ENCODE measurements at places on chromosomes 5 and 9.
A peak's percentile ranks its signal among the peaks of the same experiment; 100 is the strongest.

- H3K27ac ChIP-seq: no peak overlapping the region
- H3K27me3 ChIP-seq: no peaks in the 10 kb centered on the region
- H3K36me3 ChIP-seq: no peaks in the 10 kb centered on the region
- no peak overlapping the region for H3K4me3 ChIP-seq
- DNase-seq: no peak
Observed at GRCh38 chr5:136062366-136063274, 33.8 kb downstream of the TGFBI start.

GRCh38 chr9:91753711-91754110 is 196.3 kb downstream of the ROR2 start:
- H3K4me3 ChIP-seq: no peak overlapping the region
- H3K27me3 ChIP-seq: no peaks in the 10 kb centered on the region
- H3K4me1 ChIP-seq: no peaks in the 10 kb centered on the region
- no peak for DNase-seq
- no peaks in the 10 kb centered on the region for H3K36me3 ChIP-seq

- H3K27me3 ChIP-seq: no peaks in the 10 kb centered on the region
- H3K4me3 ChIP-seq: no peak overlapping the region
- H3K36me3 ChIP-seq: peaks cover 5% of the 10 kb centered on the region
- peaks cover 12% of the 10 kb centered on the region for H3K4me1 ChIP-seq
- no peak for DNase-seq
Observed at GRCh38 chr9:95496687-95497086, 20.1 kb downstream of the PTCH1 start.

GRCh38 chr9:97564291-97565175 is 63.1 kb downstream of the TMOD1 start:
- H3K4me3 ChIP-seq: no peak overlapping the region
- no peaks in the 10 kb centered on the region for H3K4me1 ChIP-seq
- no peak overlapping the region for H3K27ac ChIP-seq
- no peaks in the 10 kb centered on the region for H3K36me3 ChIP-seq

GRCh38 chr9:13587571-13587970 is 308.1 kb upstream of the MPDZ start:
- H3K36me3 ChIP-seq: no peaks in the 10 kb centered on the region
- peaks cover 1% of the 10 kb centered on the region for H3K4me1 ChIP-seq

GRCh38 chr9:113868501-113868900 is 7.6 kb upstream of the ZNF618 start:
- no peak overlapping the region for H3K4me3 ChIP-seq
- H3K4me1 ChIP-seq: peaks cover 2% of the 10 kb centered on the region
- no peak overlapping the region for H3K27ac ChIP-seq
- H3K27me3 ChIP-seq: no peaks in the 10 kb centered on the region
- DNase-seq: no peak
- no peaks in the 10 kb centered on the region for H3K36me3 ChIP-seq

DNA sequence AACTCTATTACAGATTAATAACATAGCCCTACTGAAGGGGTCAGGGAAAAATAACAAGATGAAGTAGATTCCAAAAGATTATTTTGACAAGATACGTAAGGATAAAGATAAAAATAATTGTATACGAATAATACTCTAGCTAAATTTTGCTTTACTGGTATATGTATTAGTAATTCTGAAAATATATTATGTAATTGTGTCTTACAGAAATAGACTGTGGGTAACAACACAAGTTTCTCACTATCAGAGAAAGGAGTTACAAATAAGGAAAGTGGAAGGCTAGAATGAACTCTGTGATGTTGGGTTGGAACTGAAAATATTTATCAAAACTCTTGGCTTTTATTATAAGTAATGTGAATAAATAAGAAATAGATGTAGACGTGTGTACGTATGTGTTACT is 26.6 kb upstream of the TUSC1 start:
- H3K4me3 ChIP-seq: no peak overlapping the region
- H3K27me3 ChIP-seq: no peaks in the 10 kb centered on the region
- no peak overlapping the region for H3K27ac ChIP-seq
- no peaks in the 10 kb centered on the region for H3K4me1 ChIP-seq

- DNase-seq: no peak
- H3K27ac ChIP-seq: no peak overlapping the region
- H3K27me3 ChIP-seq: no peaks in the 10 kb centered on the region
Observed at GRCh38 chr5:179732918-179733771, 523 bp downstream of the MAML1 start.

DNA sequence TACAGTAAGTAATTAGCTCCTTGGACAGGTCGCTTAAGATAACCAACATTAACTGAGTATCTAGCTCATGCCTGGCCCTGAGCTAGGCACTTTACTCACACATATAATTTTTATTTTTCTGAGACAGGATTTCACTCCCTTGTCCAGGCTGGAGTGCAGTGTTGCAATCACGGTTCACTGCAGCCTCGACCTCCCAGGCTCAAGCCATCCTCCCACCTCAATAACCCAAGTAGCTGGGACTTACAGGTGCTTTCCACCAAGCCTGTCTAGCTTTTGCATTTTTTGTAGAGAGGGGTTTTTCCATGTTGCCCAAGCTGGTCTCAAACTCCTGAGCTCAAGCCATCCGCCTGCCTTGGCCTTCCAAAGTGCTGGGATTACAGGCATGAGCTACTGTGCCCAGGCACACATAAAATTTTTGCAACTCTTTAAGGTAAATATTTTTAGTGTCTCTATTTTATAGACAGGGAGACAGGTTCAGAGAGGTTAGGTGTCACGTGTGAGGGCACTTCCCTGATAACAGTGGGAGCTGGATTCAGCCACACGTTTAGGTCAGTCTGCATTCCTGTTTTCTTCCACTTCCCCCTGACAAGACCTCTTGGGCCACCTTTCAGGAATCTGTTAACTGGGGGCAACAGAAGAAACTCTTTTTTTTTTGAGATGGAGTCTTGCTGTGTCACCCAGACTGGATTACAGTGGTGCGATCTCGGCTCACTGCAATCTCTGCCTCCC is 18.2 kb downstream of the HBEGF start:
- H3K36me3 ChIP-seq: no peaks in the 10 kb centered on the region
- H3K27ac ChIP-seq: no peak overlapping the region
- H3K4me3 ChIP-seq: no peak overlapping the region
- H3K27me3 ChIP-seq: no peaks in the 10 kb centered on the region
- peaks cover 1% of the 10 kb centered on the region for H3K4me1 ChIP-seq

GRCh38 chr9:6575324-6576034 is 70.0 kb downstream of the GLDC start:
- H3K4me3 ChIP-seq: no peak overlapping the region
- DNase-seq: no peak
- no peaks in the 10 kb centered on the region for H3K4me1 ChIP-seq
- no peaks in the 10 kb centered on the region for H3K27me3 ChIP-seq
- H3K36me3 ChIP-seq: peaks cover 2% of the 10 kb centered on the region

GRCh38 chr9:8382777-8383527 is 583.4 kb upstream of the DMAC1 start:
- H3K27ac ChIP-seq: no peak overlapping the region
- no peaks in the 10 kb centered on the region for H3K4me1 ChIP-seq
- no peaks in the 10 kb centered on the region for H3K27me3 ChIP-seq
- DNase-seq: no peak
- H3K4me3 ChIP-seq: no peak overlapping the region

- H3K4me1 ChIP-seq: no peaks in the 10 kb centered on the region
- H3K27ac ChIP-seq: no peak within 1 kb of the TSS
- no peaks in the 10 kb centered on the region for H3K36me3 ChIP-seq
Observed at GRCh38 chr5:40909264-40909663, at the start of gene C7. TSS of gene C7 (plus strand) at chr5:40909497. CDS start at chr5:40909611, 114 bp downstream.

- no peaks in the 10 kb centered on the region for H3K27me3 ChIP-seq
- DNase-seq: no peak
- H3K36me3 ChIP-seq: no peaks in the 10 kb centered on the region
Observed at GRCh38 chr5:80988419-80988935, 28.3 kb downstream of the RASGRF2 start.

- H3K27ac ChIP-seq: no peak overlapping the region
- H3K27me3 ChIP-seq: no peaks in the 10 kb centered on the region
- H3K4me3 ChIP-seq: no peak overlapping the region
Observed at GRCh38 chr5:180821538-180821937, 18.9 kb upstream of the MGAT1 start.

DNA sequence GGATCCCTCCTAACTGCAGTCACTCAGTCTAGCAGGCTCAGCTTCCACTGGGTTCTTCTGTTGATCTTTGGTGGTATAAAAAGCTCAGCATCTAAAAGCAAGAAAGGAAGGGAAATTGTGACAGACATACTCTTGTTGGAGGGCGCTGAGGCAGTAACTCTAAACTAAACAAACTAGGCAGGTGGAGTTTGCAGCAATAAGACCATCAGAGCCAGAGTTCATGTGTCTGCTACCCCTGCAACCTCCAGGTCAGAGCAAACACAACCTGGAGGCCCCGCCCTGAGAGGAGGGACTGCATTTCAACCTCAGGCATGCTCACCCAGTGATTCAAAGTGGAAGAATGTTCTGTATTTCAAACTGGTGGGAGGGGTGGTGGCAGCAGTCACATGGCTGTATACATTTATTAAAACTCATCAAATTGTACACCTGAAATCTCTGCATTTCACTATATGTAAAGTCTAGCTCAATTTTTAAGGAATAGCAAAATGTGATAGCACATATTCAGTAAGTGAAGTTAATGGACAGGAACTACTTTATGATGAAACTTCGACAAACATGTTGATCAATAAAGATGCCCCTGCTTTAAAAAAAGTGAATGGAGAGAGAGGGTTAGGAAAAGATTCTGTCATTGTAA is 7.1 kb downstream of the ACTL7A start:
- H3K36me3 ChIP-seq: 0 out of 2 replicates have a peak, but pooled peaks cover 3% of the 10 kb centered on the region
- no peaks in the 10 kb centered on the region for H3K4me1 ChIP-seq
- H3K27ac ChIP-seq: no peak overlapping the region
- no peaks in the 10 kb centered on the region for H3K27me3 ChIP-seq
- DNase-seq: no peak

GRCh38 chr5:33549982-33550567 is 109.3 kb downstream of the TARS1 start:
- H3K27ac ChIP-seq: no peak overlapping the region
- no peaks in the 10 kb centered on the region for H3K4me1 ChIP-seq
- no peaks in the 10 kb centered on the region for H3K27me3 ChIP-seq
- H3K36me3 ChIP-seq: no peaks in the 10 kb centered on the region
- DNase-seq: no peak

GRCh38 chr5:180241600-180241999 is 32.6 kb upstream of the RASGEF1C start:
- no peak overlapping the region for H3K27ac ChIP-seq
- peaks cover 7% of the 10 kb centered on the region for H3K36me3 ChIP-seq
- no peak for DNase-seq
- H3K27me3 ChIP-seq: no peaks in the 10 kb centered on the region
- H3K4me3 ChIP-seq: no peak overlapping the region
- no peaks in the 10 kb centered on the region for H3K4me1 ChIP-seq

DNA sequence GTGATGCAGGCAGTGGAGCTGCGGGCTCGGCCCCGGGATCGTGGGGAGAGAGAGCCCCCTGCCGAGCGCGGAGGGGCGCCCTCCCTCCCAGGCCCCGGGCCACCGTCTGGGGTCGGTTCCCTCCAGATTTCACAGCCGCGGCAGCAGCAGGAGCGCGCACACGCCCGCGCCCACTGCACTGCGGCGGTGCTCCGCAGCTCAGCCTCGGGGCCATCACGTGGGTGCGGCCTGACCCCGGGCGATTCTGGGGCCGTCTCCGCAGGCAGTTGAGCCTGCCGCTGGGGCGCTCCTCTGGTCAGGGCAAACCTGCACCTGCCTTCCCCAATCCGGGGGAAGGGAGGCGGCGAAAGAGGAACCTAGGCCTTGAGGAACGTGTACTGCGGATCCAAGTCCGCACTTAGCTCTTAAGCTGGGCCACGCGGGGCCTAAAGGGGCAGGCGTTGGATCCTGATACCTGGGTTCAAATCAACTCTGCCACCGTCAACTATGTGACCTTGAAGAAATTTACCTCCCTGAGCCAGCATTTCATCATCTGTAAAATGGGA is 9.4 kb upstream of the DELE1 start:
- DNase-seq: no peak
- no peaks in the 10 kb centered on the region for H3K27me3 ChIP-seq
- no peak overlapping the region for H3K27ac ChIP-seq
- peak overlapping the region; percentile 9 for H3K4me3 ChIP-seq
- no peaks in the 10 kb centered on the region for H3K4me1 ChIP-seq

DNA sequence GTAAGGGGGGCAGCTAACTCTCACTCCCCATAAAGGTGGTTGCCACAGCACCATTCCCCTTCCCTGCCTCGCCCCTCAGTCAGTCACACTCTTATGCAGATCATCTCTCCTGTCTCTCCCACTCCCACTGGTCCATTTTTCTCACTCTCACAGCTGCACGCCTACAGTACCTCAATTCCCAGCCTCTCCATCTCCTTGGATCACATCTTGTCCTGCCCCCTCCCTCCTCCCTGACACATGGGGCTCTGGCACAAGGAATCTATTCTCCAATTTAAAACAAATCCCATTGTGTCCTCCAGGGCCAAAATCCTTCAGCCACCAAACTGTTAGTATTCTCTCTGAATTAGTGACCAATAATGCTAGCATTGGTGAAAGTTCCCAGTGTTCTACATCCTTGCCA is 114.4 kb downstream of the AUH start:
- no peak overlapping the region for H3K4me3 ChIP-seq
- H3K27ac ChIP-seq: no peak overlapping the region
- H3K4me1 ChIP-seq: 0 out of 2 replicates have a peak, but pooled peaks cover 1% of the 10 kb centered on the region
- DNase-seq: no peak
- H3K36me3 ChIP-seq: no peaks in the 10 kb centered on the region
- no peaks in the 10 kb centered on the region for H3K27me3 ChIP-seq

GRCh38 chr5:115772731-115773475 is 43.6 kb downstream of the CDO1 start:
- no peak overlapping the region for H3K4me3 ChIP-seq
- no peak for DNase-seq
- H3K36me3 ChIP-seq: no peaks in the 10 kb centered on the region
- H3K27me3 ChIP-seq: no peaks in the 10 kb centered on the region
- no peaks in the 10 kb centered on the region for H3K4me1 ChIP-seq
- no peak overlapping the region for H3K27ac ChIP-seq

DNA sequence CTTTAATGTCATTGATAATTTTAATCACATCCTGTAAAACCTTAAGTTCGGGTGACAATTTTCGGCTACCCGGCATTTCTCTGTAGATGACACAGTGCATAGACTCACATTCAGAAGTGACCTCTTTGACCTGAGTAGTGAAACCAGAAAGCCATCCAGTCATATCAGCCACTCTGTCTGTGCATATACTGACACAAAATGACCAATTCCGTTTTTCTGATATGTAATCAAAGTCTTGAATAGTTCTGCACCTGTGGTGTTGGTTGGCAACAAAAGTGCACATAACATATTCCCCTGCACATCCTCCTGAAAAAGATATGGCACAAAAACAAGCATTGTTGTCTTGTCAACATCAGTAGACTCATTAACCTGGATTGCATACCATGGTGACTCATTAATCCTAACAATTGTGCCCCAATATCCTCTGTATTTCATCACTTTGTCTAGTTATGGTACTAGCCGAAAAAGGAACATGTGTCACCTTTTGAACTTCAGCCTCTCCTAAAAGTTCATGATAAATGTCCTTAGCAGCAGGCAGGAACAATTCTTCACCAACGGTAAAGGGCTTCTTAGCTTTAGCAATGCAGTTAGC is 4.6 kb upstream of the HNRNPA0 start:
- H3K4me1 ChIP-seq: no peaks in the 10 kb centered on the region
- H3K27me3 ChIP-seq: no peaks in the 10 kb centered on the region
- H3K27ac ChIP-seq: no peak overlapping the region
- no peak for DNase-seq
- H3K36me3 ChIP-seq: no peaks in the 10 kb centered on the region
- no peak overlapping the region for H3K4me3 ChIP-seq

Data from iPS DF 6.9 (cell line).